ENCODE measurements at places on chromosomes 5 and 9.

DNA sequence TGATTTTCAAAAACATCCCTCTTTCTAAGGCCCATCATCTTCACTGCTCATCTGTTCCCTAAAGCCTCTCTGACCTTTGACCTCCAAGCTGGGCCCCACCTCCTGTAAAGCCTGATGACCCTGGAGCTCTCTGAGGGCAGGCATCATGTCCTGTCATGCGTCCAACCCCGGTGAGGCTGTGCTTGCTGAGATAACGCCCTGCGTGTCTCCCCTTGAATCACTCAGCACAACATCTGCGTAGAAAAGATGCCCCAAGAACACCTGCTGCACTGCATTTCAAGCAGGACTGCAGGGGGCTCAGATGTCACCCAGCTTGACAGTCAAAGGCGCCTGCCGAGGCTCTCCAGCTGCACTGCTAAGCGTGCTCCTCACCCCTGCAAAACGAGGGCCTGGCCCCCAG, 78.0 kb downstream of the OTULIN start:
- no peak for DNase-seq

DNA sequence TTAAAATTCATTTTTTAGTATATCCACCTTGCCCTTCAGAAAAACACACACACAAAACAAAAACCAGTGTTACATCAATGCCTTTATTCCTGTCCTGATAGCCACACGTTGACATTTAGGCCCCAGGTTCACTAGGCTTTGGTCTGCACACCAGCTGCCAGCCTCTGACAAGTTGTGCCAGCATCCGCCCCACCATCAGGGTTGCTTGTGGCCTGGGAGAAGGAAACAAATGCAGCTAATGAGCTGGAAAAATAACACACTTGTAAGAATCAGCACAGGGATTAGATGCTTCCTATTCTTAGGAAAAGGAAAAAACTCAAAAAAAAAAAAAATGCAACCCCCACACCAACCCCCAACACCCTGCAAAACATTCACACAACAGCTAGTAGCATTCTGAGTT, 404.0 kb upstream of the GRIA1 start:
- no peak for DNase-seq

DNA sequence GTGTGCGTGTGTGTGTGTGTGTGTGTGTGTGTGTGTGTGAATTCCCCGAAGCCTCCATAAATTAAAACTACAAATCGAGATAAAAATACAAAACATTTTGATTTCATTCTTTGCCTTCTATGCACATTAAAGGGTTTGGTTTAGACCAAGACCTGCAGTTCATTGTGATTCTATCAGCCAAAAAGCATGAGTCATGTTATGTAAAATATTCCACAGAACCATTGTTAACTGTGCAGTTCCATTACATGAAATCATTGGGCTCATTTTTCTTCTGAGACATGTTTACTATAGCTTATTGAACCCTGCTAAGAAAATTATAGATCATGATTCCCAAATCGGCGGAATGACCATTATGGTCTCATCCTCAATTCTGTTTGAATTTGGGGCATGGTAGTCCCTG, 11.7 kb downstream of the CAVIN4 start:
- no peak for DNase-seq

- no peak for DNase-seq
Measured at GRCh38 chr5:144478565-144478964, 307.9 kb downstream of the KCTD16 start.

DNA sequence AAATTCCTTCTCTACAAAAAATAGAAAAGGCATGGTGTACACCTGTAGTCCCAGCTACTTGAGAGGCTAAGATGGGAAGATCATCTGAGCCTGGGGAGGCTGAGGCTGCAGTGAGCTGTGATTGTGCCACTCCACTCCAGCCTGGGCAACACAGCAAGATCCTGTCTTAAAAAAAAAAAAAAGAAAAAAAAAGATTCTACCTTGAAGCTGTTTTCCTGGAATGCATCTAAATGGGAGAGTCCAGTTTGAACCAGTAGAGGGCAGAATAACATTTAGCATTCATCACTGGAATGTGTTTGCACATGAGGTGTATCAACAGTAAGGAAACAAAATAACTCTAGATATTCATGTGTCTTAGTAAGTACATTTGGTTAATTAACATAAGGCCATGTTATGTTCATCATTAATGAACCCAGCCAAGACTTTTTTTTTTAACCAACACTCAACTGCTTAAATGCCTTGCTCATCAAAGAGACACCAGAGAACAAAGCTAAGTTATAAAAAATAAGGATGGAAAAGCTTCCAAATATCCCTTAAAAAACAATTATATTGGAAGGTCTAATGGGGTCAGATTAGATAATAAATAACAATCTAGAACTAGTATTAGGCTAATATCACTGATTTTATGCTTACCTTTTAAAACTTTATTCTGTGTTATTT, 16.1 kb downstream of the IFNE start:
- no peak for DNase-seq

GRCh38 chr9:7930613-7931012, 131.0 kb upstream of the DMAC1 start:
- DNase-seq, result no peak

- DNase-seq, result no peak
Measured at GRCh38 chr5:149839761-149840160, 104.8 kb downstream of the PDE6A start.

- DNase-seq, result no peak
Measured at GRCh38 chr9:125626187-125626586, 80.8 kb downstream of the MAPKAP1 start.

- DNase-seq, result no peak
Measured at GRCh38 chr9:126464694-126465441, 138.2 kb downstream of the MVB12B start.

DNA sequence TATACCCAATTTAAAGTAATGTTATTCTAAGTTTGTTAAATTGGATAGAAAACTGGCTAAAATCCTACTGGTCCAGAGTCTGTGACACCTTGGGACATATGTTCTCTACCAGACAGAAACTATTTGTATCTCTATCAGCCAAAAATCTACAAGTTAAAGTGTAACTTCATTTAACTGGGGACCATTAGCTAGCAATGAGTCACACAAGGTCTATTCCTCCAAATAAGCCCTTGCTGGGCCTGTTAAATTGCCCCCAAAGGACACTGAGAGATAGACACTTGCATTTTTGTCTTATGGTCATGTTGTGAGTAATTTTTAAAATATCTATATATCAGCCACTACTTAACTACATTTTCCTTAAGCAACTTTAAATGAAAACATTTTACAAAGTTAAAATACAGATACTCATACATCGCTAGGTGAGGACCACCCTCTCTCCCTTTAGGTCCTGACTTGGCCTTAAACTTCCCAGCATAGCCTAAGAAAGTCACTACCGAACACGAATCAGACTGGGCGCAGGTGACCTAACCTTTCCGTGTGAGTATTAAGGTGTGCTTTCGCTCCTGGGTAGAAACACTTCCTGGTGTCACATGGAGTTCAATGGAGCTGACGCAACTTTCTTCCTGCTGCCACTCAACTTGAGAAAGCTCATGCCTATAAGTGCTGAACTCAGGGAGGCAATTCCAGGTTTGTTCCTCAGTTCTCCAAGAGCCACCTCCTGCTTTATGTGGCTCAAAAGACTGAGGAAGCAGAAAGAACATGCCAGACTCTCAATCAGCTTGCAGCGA, 249.1 kb downstream of the DIRAS2 start:
- no peak for DNase-seq

- DNase-seq, result no peak
Measured at GRCh38 chr9:134475011-134475790, 148.9 kb downstream of the RXRA start.

GRCh38 chr5:136197462-136198142, 4.6 kb upstream of the SMIM32 start:
- DNase-seq, result no peak

DNA sequence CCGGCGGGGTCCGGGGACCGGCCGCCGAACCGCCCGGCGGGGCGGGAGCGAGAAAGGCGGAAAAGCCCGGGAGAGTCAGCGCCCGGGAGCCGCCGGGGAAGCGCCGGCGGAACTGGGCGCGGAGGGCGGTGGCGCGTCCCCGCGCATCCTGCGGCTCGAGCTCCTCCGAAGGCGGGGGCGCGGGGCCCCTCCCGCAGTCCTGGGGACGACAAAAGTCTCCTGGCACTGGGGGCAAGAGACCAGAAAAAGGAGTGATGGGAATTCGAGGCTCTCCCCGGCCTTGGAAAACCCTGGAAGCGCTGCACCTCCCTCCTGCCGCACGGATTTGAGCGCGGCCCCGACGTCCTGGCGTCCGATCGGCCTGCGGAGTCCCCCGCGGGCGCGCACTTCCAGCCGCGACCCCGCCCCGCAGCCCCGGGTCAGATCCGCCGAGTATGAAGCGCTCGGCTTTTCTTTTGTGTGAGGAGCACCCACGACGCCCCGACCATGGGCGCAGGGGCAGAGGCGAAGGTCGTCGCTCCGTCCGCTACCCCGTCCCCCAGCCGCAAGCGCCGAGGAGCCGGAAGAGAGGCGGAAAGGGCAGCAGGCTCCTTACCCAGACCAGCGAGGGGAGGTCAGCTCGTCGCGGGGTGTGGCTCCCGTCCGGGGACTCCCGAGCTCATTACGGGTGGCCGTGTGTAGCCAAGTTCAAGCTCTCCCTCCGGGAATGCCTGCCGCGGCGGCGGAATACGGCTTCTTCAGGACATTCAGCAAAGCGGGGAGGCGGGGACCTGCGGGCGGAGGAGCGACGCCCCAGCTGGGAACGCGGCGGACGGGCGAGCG, at the start of gene EPB41L4A:
EPB41L4A (minus strand) TSS at position 114 of the 822 bp plus-strand sequence. CDS start 238 bp downstream, outside the sequence.
- no peak for DNase-seq

DNA sequence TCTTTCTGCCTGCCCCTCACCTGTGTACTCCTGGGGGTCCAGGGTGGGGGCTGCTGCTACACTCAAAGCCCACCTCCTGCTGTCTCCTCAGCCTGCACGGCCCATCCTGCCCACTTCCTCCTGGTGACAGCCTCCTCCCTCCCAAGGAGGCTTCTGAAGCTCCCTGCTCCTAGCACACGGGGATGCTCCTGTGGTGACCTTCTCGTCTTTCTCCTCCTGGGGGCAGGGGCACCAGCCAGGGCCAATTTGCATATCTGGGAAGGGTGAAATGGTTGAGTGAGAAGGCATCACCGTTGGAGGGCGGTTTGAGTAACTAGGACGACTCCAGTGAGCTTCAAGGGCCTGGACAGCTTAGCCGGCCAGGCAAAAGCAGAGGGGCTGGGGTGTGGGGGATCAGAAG, 51.9 kb upstream of the COL5A1 start:
- no peak for DNase-seq

GRCh38 chr9:2181792-2182191, 166.6 kb downstream of the SMARCA2 start:
- no peak for DNase-seq

DNA sequence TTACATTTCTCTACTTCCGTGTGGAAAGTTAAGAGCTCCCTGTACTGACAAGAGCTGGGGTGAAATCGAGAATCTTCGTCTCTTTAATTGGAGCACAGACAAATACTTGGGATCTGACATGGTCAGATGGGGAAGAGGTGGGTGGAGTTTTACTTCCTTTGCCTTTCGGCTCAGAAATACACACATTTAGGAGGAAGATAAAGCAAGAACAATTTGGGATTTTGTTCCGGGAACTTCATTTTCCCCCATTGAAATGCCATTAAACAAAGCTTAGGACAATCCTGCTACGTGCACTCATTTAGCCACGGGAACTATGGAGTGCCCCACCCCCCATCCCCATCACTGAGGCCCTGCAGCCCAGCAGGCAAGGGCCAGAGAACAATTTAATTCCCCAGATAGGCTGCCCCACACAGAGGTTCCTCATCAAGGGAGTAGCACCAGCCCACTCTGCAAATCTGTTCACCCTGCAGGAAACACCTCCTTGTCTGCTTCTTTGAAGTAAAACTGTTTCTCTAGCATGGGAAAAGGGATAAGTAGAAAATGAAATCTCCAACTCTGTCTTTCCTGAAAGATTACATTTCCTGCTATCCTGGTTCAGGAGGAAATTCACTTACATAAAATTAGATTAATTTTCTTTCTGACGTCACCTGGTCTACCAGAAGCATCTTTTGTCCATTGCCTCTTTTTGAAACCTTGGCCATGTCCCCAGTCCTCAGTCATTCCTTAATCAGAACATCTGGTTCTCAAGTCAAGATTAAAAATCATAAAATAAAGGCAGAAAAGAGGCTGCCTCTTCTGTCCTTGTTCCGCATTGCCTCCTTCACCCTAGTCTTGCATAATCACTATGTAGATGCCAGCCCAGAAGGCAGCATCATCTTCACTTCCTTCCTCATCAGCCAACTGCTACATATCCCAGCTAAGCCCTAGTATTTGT, 206.4 kb downstream of the ENC1 start:
- no peak for DNase-seq

GRCh38 chr5:33072726-33073125, 361.6 kb downstream of the NPR3 start:
- DNase-seq, result no peak

GRCh38 chr9:99634186-99634585, 187.5 kb upstream of the NR4A3 start:
- DNase-seq, result no peak

GRCh38 chr5:138963763-138964371, 88.7 kb upstream of the LRRTM2 start:
- no peak for DNase-seq

- no peak for DNase-seq
Measured at GRCh38 chr5:43569236-43569746, 12.4 kb upstream of the PAIP1 start.

DNA sequence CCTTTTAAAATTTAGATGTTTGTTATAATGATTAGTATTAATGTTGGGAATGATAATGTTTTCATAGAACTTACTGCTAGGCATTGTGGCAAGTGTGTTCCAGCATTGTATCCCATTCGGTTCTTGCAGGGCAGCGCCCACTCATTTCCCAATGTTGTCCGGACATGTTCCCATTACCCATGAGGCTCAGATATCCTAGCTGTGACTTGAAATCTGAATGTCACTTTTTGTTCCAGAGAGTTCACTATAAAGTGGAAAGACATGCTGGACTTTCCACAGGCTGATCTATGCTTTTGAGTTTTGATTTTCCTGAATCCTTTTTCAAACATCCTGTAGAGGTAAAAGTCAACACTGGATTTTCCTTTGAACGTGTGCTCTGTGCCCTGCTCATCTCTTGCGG, 329.1 kb downstream of the MARCHF11 start:
- DNase-seq, result no peak

- no peak for DNase-seq
Measured at GRCh38 chr9:136077491-136077890, 17.6 kb downstream of the NACC2 start.

- DNase-seq, result no peak
Measured at GRCh38 chr5:135739383-135739981, 95.0 kb upstream of the SLC25A48 start.

GRCh38 chr9:133181561-133181960, 17.8 kb upstream of the GBGT1 start:
- DNase-seq, result no peak

DNA sequence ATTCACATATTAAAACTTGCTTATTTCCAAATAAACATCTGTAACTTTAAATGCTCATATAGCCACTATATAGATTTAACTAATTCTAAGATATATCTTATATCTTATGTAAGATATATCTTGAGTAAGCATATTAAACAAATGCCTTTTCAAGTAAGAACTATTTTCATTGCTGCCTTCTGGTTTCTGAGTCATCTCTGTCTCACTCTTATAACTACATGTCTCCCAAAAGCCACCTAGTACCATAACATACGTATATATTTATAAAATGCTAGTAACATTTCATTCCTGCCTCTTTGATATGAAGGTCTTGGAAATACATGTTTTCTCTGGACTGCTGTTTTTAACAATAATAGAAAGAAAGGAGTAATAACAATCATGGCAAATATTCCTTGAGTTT, 429.5 kb downstream of the DTWD2 start:
- no peak for DNase-seq

- no peak for DNase-seq
Measured at GRCh38 chr5:14035859-14036503, 91.5 kb upstream of the DNAH5 start.
